Stimulated activated CD8-positive, alpha-beta memory T cell treated with anti-CD3 and anti-CD28 coated beads, Interleukin-4, amount 100 ng/mL, for 1 hour (primary cell): ENCODE measurements at places on chromosomes 7 and 10.

- DNase-seq, result no peak
Measured at GRCh38 chr7:113015034-113015645, 71.5 kb downstream of the GPR85 start.

DNA sequence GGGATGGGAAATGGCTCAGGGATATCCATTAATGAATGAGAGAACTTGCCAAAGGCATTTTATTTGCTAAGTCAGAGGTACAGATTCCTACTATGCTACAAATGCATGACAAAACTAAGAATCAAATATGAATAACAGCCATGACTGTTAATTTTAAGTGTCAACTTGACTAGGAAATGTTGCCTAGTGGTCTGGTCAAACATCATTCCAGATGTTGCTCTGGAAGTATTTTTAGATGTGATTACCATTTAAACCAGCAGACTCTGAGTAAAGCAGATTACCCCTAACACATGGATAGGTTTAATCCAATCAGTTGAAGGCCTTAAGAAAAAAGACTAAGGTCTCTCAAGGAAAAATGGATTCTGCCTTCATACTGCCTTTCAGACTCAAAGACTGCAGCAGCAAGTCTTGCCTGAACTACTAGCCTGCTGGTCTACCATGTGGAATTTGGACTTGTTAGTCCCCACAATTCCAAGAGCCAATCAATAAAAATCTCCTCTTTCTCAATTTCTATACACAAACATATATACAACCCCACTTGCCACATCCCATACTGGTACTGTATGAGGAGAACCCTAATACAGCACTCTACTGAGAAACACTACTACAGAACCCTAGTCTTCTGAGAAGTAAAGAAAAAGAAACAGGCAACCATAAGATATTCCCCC, 119.1 kb downstream of the NRBF2 start:
- DNase-seq, result no peak

- DNase-seq, result peak; percentile 6
Measured at GRCh38 chr10:116723428-116724281, 18.7 kb downstream of the HSPA12A start.

GRCh38 chr10:125116652-125117310, 43.6 kb downstream of the CTBP2 start:
- DNase-seq, result no peak

DNA sequence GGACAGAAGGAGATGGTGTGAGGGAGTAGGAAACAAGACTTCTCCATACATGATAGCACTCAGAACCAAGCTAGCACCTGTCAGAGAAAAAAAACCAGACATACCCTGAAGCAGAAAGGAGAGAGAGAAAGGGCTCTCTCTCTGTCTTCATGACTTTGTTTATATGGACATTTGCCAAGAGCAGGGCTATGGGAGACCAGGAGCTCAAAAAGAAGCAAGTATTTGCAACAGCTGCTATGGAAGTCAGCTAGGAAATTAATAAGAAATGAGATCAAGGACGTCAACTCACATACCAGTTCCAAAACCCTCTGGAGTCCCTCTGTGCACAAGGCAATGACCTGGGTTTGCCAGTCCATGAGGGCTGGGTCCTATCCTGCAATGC, 111.6 kb downstream of the SGMS1 start:
- no peak for DNase-seq

GRCh38 chr10:112137154-112137987, 46.2 kb downstream of the GPAM start:
- DNase-seq, result peak; percentile 21

DNA sequence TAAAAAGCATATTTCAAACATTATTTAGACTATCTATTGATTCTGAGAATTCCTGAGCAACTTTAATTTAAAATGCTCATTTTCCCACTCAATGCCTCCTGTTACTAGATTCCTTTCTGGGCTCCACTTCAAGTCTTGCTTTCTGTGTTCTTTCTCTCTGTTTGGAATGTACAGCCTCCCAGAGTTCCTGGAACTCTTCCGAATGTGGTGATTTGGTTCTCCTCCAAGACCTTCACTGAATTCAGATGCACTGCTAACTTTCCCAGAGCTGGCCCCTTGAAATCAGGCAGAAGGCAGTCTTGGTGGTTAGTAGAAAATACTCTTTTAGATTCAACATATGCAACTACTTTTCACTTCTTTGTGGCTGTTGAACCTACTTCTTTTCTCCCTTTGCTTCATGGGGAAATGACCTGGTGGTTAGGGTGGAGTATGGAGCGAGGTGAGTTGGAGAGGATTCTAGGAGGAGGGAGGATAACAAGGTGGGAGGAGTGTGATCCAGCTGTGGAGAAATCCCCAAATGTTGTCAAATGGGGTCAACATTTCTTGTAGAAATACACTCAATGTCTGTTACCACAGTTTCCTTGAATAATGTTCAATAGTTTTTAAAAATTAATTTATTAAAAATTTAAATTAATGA, 27.9 kb upstream of the CCDC7 start:
- DNase-seq, result no peak

GRCh38 chr7:28155019-28155660, 25.5 kb downstream of the JAZF1 start:
- DNase-seq, result no peak

DNA sequence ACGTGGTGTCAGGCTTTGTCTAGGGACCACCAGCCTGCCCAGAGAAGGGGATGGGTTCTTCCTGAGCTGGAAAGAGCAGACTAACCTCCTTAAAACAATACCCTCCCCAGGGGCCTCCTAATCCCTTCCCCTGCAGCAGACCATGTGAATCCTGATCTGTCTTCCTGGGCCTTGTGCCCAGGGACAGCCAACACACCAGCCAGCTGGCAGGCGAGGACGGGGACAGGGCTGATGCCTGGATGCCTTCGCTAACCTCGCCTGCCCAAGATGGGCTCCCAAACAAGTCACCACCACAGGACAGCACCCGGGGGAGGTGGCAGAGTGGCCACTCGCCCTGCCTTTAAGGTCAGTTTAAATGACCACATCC, 17.6 kb downstream of the PODXL start:
- DNase-seq, result no peak

- DNase-seq, result no peak
Measured at GRCh38 chr7:50210706-50211115, 93.8 kb upstream of the IKZF1 start.

DNA sequence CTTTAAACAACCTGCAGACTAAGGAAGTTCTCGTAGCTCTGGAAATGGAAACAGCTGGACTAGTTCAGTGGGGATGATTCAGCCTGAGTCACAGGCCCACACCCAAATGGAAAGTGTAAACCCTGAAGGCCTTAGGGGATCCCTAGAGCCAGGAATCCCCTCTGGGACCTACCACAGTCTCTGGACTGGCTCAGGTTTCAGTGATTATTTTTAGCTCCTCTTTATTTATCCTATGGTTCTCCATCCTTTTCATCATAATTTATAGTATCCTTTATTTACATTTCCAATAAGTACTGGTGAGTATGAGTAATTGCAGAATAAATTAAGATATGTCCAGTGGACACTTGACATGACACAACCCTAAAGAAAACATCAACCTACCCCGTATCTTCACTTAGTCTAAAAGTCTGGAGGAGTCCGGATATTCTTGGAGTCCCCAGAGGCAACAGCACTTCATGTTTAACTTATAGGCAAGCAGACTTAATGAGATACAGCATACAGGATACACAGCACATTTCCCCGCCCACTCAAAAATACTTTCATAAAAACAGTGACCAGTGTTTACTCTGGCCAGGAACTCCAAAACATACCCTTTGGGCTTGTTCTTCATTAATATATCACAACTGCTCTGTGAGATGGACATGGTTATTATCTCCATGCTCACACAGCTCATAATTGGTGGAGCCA, 28.4 kb upstream of the SEMA3E start:
- no peak for DNase-seq

DNA sequence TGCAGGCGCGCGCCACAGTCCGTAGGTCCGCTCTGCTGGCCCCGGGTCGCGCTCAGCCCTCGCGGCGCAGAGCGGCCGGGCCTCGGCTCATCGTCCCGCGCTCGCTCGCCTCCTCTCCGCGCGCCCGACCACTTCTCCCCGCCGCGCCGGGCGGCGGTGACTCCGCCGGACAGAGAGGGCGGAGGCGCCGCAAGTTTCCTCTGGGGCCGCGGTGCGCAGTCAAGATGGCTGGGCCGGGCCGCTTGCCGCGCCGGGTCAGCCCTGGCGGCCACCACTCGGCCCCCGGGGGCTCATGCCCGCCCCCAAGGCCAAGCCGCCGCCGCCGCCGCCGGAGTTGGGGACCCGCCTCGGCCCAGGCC, 441 bp downstream of the FZD8 start:
- DNase-seq, result no peak

GRCh38 chr10:44647877-44648542, 263.1 kb upstream of the CXCL12 start:
- no peak for DNase-seq

DNA sequence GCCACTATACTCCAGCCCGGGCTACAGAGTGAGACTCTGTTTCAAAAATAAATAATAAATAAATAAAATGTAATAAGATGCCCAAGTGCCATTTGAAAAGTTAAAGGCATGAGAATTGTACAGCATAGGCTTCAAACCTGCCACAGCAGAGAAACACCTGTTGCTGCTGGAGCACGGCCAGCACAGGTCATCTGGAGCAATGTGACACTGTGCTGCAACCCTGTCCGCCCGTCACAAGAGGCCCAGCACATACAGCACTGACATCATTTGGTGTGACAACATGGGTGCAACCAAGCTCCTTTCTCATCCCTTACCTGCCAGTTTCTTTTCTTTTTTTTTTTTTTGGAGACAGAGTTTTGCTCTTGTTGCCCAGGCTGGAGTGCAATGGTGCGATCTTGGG, 1.3 kb downstream of the RFC2 start:
- no peak for DNase-seq

GRCh38 chr7:20816372-20816959, 29.8 kb upstream of the SP8 start:
- no peak for DNase-seq

DNA sequence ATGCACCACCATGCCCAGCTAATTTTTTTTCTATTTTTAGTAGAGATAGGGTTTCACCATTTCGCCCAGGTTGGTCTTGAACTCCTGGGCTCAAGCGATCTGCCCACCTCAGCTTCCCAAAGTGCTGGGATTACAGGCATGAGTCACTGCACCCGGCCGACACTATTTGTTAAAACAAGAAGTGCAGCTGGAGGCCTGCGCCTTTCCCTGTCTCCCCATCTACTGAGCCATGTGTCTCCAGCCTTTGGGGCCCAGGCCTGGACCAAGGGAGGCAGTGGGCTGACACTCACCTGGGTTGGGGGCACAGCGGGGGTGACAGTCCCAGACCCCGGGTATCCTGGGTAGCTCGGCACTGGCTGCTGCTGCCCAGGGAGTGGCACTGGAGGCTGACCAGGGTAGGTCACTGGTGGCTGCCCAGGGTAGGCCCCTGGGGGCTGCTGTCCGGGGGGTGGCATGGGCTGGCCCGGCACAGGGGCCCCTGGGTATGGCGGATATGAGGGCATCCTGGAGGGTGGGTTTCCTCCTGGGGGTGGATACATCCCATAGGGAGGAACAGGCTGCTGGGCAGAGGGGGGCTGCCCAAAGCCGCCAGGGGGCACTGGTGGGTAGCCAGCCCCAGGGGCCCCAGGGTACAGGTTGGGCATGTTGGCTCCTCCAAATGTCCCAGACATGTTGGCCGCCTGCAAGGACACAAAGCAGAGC, 36.3 kb downstream of the PLAC9 start:
- DNase-seq, result no peak

DNA sequence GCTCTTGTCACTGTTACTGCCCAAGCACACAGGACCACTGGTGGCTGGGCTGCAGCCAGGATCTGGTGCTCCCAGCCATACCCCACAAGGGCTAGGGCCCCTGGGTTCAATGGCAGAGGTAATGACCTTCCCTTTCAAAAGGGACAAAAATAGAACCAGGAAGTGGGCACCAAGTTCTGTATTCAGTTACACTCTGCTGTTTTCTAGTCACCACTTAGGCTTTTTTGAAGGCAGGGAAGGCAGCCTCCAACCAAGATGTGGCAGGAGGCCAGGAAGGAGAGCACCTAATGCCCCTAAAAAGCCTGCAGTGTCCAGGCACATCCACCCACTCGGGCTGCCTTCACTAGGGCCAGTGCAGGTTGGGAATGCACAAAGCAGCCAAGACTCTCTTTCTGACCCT, 47.8 kb downstream of the NOD1 start:
- DNase-seq, result no peak

- no peak for DNase-seq
Measured at GRCh38 chr7:20326342-20326741, 4.4 kb upstream of the ITGB8 start.

GRCh38 chr10:122326385-122326784, 48.1 kb upstream of the PLEKHA1 start:
- no peak for DNase-seq

DNA sequence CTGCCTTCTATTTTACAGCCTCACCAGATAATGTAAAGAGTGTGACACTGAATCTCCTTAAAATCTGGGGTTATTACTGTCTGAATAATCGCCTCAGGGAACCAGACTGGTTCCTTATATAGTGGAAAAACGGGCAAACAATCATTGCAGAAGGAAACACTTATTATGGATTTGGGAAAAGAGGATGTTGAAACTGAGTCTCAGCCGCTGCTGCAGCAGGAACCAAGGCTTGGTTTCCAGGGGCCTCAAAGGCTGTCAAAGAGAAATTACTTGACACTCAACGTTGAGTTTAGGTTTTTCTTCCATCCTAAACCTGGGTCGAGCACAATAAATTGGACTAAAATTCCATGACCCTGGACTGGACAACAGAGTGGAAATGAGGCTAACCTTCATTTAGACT, 103.8 kb upstream of the AHR start:
- DNase-seq, result no peak

- no peak for DNase-seq
Measured at GRCh38 chr7:74583630-74584029, 73.9 kb upstream of the GTF2I start.

DNA sequence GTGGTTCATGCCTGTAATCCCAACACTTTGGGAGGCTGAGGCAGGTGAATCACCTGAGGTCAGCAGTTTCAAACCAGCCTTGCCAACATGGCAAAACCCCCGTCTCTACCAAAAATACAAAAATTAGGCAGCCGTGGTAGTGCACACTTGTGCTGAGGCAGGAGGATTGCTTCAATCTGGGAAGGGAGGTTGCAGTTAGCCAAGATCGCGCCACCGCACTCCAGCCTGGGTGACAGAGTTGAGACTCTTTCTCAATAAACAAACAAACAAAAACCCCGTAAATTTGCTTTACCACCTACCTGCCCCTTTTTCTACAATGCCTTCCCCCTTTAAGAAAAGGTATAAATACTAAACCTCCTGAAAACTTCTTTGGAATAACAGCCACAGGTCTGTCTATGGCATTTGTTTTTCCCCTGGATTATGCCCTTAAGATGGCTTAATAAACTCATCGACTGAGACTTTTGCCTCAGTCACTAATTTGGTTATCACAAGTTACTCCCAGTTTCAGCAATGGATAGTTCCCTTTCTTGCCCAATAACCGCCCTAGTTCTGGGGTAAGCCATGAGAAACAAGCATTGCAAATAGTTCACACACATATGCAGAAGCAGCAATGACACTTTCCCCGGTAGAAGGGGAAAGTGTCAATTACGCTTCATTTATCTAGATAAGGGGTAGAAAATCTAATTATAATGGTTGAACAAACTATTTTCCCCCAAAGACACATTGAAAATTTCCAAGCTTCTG, 52.8 kb upstream of the SVIL start:
- DNase-seq, result no peak
